ENCODE measurements at places on chromosomes 5 and 9. TPM values are rescaled to one million over a fixed set of nuclear protein-coding genes. Genes with fewer than 3 reads are reported as not detected.

The LIFR gene
- polyA plus RNA-seq, result 77.9 TPM

The SLC22A4 gene
- polyA plus RNA-seq, result 5.1 TPM

The TSSK1B gene
- polyA plus RNA-seq, result not detected

The FOXD4L5 gene
- 0.10 TPM for polyA plus RNA-seq

The MEGF10 gene
- 1.2 TPM for polyA plus RNA-seq

The CEL gene
- 3.2 TPM for polyA plus RNA-seq

The PHF24 gene
- polyA plus RNA-seq, result 0.19 TPM

The DMGDH gene
- polyA plus RNA-seq, result 18.0 TPM

The TLE1 gene
- polyA plus RNA-seq, result 69.2 TPM

The LCN15 gene
- polyA plus RNA-seq, result 0.04 TPM

The NKD2 gene
- polyA plus RNA-seq, result 16.9 TPM

The CCDC152 gene
- polyA plus RNA-seq, result 15.4 TPM

The TICAM2 gene
- 3.2 TPM for polyA plus RNA-seq

The NMRK1 gene
- polyA plus RNA-seq, result 25.6 TPM

The C9orf50 gene
- polyA plus RNA-seq, result 0.35 TPM

The DIRAS2 gene
- 7.0 TPM for polyA plus RNA-seq

The EXD3 gene
- polyA plus RNA-seq, result 8.7 TPM

The TXNDC8 gene
- polyA plus RNA-seq, result not detected

The IFNA21 gene
- polyA plus RNA-seq, result not detected

The PCDHB12 gene
- polyA plus RNA-seq, result 4.8 TPM
